ENCODE measurements at places on chromosomes 1 and 21. TPM values are rescaled to one million over a fixed set of nuclear protein-coding genes. Genes with fewer than 3 reads are reported as not detected.

GRCh38 chr1:207968521-207969009, 57.6 kb upstream of the CD34 start:
- no peak for DNase-seq

GRCh38 chr1:112674986-112675727, 698 bp downstream of the MOV10 start:
- DNase-seq: no peak

SFT2D2 gene
- total RNA-seq: 21.5 TPM

DNA sequence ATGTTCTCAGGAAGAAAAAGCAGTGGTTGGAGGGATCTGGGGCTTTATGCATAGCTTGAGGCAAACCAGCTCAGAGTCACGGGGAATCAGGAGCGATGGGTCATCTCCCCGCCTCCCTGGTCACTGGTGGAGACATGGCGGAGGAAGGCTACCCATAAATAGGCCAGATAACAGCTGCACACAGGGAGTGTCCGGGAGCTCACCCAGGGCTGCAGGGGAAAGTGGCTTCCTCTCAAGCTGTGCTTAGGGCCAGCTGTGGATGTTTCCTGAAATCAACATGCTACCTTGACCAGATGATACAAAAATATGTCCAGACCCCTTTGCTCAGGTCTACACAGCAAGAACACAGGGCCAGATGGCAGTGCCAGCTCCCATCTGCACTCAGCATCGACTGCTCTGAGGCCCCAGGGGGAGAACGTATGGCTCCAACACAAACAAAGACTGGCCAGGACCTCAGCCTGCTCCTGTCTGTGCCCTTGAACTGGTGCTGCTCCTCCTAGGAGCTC, 27.1 kb upstream of the RERE start:
- DNase-seq: no peak

GRCh38 chr1:40818264-40818961, 34.8 kb downstream of the KCNQ4 start:
- DNase-seq: no peak

HES5 gene
- not detected for total RNA-seq

- no peak for DNase-seq
Measured at GRCh38 chr1:27973771-27974416, 14.1 kb downstream of the XKR8 start.

GRCh38 chr21:42232176-42232825, 13.4 kb downstream of the ABCG1 start:
- no peak for DNase-seq

GRCh38 chr1:15764269-15764764, 5.7 kb downstream of the FBLIM1 start:
- peak; percentile 41 for DNase-seq

GRCh38 chr21:28834335-28835238, 158.1 kb downstream of the LTN1 start:
- no peak for DNase-seq

DNA sequence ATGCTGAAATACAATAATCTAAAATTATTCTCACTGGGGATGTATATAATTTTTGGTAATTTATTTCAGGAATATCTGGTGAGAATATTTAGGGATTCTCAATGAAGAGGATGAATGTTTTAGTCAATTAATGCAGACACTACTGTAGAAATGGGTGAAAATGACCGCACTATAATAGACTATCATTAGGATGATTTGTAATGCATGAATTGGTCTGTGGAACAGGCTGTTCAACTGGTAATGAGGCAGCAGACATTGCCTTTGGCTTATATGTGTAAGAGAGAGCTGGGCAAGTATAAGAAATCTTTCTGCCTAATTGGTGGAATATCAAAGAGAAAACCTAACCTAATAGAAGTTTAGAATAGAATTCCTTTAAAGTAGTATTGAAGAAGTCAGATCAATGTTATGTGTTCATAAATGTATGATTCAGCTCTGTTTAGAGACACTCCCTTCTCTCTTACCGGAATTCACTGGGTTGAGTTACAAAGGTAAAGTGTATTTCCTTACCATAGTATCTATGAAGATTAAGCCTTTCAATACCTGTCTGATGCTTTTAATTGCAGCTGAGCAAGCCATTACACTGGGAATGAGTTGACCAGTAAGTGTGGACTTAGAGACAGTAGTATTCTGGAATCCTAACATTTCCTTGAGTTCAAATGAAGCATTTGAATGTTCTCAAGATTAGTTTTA, 274.5 kb downstream of the S1PR1 start:
- DNase-seq: no peak

- DNase-seq: no peak
Measured at GRCh38 chr1:219539645-219540254, 73.2 kb downstream of the ZC3H11B start.

All from Caki2 (cell line).